ENCODE measurements at places on chromosomes 3 and 15. TPM values are rescaled to one million over a fixed set of nuclear protein-coding genes. Genes with fewer than 3 reads are reported as not detected.

- no peak for DNase-seq
Measured at GRCh38 chr3:78857494-78858111, 910.2 kb downstream of the ROBO1 start.

- no peak for DNase-seq
Measured at GRCh38 chr15:24696201-24696600, 20.6 kb downstream of the NPAP1 start.

- DNase-seq = no peak
Measured at GRCh38 chr15:47484059-47484458, 233.2 kb upstream of the SEMA6D start.

GRCh38 chr3:163587342-163587741 lies 1491.0 kb downstream of the SI start:
- DNase-seq = no peak

DNA sequence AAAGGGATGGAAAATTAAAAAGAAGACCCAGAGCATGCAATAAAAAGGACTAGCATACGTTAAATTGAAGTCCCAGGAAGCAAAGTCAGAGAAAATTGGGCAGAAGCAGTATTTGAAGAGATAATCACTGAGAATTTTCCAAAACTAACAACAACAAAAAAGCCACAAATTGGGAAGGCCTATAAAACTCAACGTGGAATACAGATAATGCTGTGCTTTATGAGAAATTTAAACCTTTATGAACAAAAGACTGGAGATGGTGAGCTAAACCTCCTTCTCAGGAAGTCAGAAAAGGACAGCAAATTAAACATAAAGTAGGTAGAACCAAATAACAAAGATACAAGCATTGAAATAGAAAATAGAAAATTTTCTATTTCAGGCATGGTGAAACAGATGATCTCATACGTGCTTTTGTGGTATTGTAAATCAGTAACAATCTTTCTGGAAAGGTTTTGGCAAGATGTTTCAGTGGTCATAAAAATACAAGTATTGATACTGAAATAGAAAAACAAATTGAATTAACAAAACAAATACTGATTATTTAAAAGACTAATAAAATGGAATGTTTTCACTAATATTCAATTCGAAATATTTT lies 55.6 kb downstream of the LYSMD4 start:
- no peak for DNase-seq

DNA sequence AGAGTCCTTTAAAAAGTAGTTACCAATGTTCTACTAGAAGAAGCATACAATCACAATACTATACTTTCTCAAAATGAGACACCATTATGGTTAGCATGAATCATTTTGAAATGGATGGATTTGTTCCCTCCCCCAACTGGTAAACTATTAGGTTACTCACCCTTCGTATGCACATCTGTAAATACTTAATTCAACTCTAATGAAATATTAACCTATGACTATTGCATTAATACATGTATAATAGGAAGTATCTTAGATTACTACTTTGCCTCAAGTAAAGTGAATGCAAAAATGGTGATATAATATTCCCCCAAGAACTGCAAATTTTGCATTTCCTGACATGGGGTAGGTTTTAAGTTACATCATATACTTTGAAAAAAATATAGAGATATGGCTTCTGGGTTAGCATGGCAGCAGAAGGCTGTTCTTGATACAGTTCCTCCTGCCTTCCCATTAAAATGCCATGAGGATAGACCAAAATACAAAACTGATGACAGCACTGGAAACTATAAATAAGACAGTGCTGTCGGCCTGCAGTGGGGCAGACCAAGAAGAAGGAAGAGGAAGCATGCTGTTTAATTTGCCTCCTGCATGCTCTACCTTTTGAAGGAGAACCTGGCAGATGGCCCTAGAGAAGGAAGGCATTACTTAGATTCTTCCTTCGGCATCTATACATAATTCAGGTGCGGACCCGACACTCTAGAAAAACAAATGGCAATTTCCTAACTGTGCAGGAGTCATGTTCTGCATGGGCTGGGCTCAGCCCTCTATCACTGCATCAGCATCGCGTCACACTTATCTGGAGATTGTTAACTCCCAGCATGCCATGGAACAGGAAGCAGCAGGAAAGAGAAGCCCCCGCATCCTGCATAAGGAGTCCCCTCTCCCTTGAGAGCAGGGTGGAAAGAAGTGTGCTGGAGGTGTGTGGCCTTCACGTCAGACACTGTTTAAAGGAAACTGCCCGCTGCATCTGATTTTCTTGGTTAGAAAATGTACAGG lies 41.8 kb upstream of the NEO1 start:
- no peak for DNase-seq

DNA sequence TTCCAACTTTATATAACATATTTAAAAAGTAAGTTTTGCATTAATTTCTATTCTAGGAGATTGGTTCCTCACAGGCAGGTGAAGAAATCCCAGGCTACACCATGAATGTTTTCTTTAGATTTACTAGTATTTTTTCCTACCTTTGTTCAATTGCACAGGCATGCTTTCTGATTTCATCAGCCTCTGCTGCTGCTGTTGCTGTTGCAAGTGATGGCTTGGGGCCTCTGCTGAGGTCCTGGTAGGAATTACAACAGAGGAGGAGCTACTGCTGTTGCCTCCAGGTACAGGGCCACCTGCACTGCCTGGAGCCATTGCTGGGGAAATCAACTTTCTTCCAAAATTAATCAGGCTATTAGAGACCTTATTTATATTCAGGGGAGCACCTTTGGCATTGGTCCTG lies 353.3 kb downstream of the PLCL2 start:
- DNase-seq = no peak

GRCh38 chr3:85801955-85802354 lies 843.2 kb downstream of the CADM2 start:
- no peak for DNase-seq

DNA sequence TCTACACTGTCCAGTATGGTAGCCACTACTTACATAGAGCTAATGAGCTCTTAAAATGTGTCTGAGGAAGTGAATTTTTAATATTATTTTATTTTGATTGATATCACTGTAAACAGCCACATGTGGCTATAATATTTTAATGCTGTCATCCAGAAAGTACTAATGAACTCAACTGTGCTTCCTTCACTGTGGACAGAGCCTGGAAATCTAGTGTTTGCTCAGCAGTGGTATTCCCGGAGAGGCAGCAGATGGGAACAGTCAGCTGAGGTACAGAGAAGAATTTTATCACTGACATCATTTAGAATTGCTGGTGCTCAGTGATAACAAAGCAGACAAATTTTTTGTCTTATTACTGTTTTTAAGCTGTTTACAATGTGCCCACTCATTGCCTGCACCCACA lies 68.7 kb upstream of the ACP3 start:
- no peak for DNase-seq

P2RY14 gene
- total RNA-seq = 9.5 TPM

CCDC33 gene
- not detected for total RNA-seq

CLRN1 gene
- not detected for total RNA-seq

CSPG4 gene
- 4.0 TPM for total RNA-seq

GABRA5 gene
- total RNA-seq = 5.7 TPM

ADAMTS17 gene
- 4.8 TPM for total RNA-seq

GPR62 gene
- not detected for total RNA-seq
